ENCODE measurements at places on chromosomes 5 and 9.

- no peak for DNase-seq
- H3K36me3 ChIP-seq: peaks cover 33% of the 10 kb centered on the region
- no peaks in the 10 kb centered on the region for H3K27me3 ChIP-seq
- no peak overlapping the region for H3K4me3 ChIP-seq
- H3K27ac ChIP-seq: no peak overlapping the region
These were observed 11.9 kb downstream of the SEC16A start for GRCh38 chr9:136470792-136471469.

GRCh38 chr9:89243296-89244061 lies 64.9 kb upstream of the SHC3 start:
- DNase-seq: no peak
- H3K4me3 ChIP-seq: no peak overlapping the region
- H3K27me3 ChIP-seq: no peaks in the 10 kb centered on the region
- H3K4me1 ChIP-seq: no peaks in the 10 kb centered on the region
- H3K36me3 ChIP-seq: no peaks in the 10 kb centered on the region

DNA sequence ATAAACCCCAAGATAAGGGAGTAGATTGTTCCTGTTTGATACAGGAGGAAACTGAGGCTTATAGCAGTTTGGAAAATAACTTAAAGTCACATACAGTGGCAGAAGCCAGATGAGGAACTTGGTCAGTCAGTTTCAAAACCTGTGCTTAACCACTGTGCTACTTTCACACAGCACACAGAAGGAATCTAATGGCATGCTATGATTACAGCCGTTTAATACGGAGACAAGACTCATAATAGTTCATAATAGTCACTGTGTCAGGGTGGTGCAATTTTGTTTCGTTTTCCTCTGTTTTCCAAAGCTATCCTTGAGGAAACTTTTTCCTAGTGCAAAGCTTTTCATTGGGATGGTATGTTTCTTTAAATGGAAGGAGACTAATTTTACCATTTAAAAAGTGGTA lies 112.3 kb downstream of the GCNT1 start:
- no peaks in the 10 kb centered on the region for H3K4me1 ChIP-seq
- peak overlapping the region; percentile 71 for H3K4me3 ChIP-seq
- H3K27ac ChIP-seq: no peak overlapping the region
- no peaks in the 10 kb centered on the region for H3K36me3 ChIP-seq
- peak; percentile 40 for DNase-seq

DNA sequence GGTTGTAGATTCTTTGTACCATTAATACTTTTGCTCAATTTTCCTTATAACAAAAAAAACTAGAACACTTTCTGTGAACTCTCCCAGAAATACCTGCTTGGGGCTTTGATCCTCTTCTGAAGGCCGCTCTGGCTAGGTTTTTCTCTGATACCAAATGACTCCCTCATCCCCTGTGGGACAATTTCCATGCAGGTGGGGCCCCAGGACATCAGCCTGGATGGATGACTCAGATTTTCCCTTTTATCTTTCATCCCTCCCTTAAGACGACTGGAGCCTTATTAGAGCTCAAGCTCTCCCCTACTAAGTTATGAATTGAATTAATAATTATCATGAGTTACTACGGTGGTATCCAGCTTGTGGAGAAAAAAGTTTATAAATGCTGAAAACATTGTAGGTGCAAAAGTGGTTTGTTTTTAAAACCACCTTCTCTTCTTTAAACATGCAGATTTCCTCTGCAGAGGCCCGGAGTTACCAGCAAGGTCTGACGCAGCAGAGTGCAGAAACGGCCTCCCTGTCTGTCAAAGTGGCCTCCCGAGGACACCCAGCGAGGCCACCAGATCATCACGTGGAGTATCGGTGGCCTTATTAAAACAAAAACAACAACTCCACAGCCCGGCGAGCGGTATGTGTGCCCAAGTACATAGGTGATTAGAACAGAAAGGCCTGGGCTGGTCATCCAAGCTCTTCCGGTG lies 50.8 kb upstream of the IRX4 start:
- no peak for DNase-seq
- no peaks in the 10 kb centered on the region for H3K36me3 ChIP-seq
- no peaks in the 10 kb centered on the region for H3K4me1 ChIP-seq
- H3K27ac ChIP-seq: no peak overlapping the region
- no peak overlapping the region for H3K4me3 ChIP-seq

DNA sequence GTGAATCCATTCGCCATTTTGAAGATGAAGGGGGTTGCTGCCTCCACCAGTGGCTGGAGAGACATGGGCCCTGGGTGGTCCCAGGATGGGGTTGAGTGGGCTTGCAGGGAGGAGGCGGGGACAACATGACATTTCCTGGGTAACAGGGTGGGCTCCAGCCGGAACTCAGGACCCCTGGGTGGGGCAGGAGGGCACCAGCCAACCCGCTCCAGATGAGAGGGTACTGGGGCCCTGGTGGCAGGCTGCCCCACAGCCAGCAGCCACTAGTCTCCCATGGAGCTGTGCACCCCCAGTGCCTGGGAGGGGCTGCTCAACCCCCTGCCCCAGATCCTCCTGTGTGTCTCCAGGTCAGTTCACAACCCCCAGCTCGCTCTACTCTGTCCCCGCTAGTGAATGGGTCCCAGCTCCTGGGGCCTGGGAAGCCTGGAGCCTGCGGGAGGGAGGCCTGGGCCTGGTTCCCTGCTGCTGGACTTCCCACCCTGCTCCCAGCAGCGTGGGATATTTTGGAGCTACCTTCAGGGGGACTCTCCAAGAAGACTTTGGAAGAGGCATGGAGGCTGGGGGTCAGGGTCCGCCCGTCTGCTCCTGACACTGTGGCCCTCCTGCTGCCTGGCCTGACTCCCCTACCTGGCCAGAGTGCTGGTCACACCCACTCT lies 55.9 kb downstream of the AHRR start:
- H3K4me3 ChIP-seq: no peak overlapping the region
- no peak for DNase-seq
- H3K27ac ChIP-seq: no peak overlapping the region
- peaks cover 21% of the 10 kb centered on the region for H3K4me1 ChIP-seq
- no peaks in the 10 kb centered on the region for H3K36me3 ChIP-seq

GRCh38 chr5:87195104-87195591 lies 72.5 kb upstream of the RASA1 start:
- peak; percentile 85 for DNase-seq
- no peaks in the 10 kb centered on the region for H3K27me3 ChIP-seq
- no peaks in the 10 kb centered on the region for H3K36me3 ChIP-seq

GRCh38 chr5:75286211-75286773 lies 49.6 kb upstream of the ANKRD31 start:
- H3K36me3 ChIP-seq: no peaks in the 10 kb centered on the region
- H3K27ac ChIP-seq: no peak overlapping the region
- no peak overlapping the region for H3K4me3 ChIP-seq

GRCh38 chr5:162591724-162592123 lies 524.2 kb downstream of the GABRG2 start:
- no peaks in the 10 kb centered on the region for H3K27me3 ChIP-seq
- no peaks in the 10 kb centered on the region for H3K36me3 ChIP-seq
- no peak for DNase-seq
- no peak overlapping the region for H3K4me3 ChIP-seq
- H3K27ac ChIP-seq: no peak overlapping the region
- H3K4me1 ChIP-seq: no peaks in the 10 kb centered on the region

DNA sequence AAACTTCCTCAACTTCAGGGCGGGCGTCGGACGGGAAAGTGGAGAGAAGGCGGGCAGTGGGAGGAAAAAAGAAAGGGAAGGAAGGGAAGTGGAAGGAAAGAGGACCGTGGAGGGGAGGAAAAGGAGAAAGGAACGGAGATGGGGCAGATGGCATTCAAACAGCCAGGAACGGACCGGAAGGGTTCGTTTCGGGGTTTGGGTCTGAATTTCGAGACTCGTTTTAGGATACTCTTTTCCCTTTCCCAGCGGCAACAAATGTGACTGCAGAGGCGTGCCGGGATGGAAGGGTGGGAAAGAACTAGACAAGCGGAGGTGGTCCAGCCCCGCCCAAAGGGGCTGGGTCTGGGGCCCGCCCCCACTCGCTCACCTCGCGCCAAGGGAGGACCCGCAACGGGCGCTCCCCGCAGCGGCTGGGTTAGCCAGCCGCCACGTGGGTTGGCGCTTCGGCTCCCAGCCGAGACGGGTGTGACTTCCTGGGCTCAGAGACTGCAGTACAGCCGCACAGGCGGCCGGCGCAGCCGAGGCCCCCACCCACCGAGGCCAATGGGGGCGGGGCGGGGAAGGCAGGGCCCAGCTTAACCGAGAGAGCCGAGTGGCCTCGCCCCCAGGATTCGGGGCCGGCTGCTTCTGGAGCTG lies 2.7 kb downstream of the VCAN start:
- H3K4me3 ChIP-seq: peak overlapping the region; percentile 48
- no peak overlapping the region for H3K27ac ChIP-seq
- H3K27me3 ChIP-seq: peaks cover 48% of the 10 kb centered on the region

DNA sequence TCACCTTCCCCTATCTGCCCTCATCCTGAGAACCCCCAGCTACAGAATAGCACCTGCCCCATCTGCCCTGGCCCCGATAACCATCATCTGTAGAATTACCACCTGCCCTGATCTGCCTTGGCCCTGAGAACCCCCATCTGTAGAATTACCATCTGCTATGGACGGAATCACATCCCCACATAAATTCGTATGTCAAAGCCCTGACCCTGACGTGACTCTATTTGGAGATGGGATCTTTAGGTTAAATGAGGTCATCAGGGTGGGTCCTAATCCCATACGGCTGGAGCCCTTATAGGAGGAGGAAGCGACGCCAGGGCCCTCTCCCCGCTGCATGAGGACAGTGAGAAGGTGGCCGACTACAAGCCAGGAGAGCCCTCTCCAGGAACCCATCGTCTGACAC lies 32.6 kb downstream of the SARDH start:
- H3K27ac ChIP-seq: no peak overlapping the region
- H3K4me3 ChIP-seq: no peak overlapping the region
- no peaks in the 10 kb centered on the region for H3K4me1 ChIP-seq
- H3K36me3 ChIP-seq: no peaks in the 10 kb centered on the region

DNA sequence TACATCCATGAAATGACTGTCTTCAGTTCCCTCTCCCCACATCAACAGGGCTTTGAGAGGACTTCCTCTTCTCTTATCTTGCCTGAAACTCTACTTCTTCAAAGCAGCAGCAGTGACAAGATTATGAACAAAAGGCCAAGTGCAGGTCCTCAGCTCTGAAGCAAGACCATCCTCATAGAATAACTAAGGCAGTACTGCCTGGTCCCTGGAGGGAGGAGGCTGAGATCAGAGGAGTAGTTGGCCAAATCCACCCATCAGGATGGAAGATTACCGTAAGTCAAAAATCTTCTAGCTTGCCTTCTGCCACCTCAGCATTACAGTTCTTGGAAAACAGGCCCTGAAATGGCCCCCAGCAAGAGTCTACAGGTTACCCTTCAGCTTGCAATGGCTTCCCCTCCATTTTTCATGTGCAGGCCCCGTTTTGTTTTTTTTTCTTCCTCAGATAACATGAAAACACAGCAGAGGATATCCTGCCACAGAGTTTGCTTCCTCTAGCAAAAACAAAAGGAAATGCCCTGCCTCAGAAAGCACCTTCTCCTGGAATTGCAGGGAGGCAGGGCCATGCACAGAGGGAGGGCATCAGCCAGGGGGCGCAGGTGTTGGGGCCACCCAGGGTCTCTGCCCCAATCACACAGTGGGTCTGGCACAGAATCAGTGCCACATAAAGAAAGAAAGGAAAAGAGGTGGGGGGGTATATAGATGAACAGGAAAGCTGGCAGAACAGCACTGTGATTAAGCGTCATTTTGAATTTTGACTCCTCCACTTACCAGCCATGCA lies 40.0 kb downstream of the KLHL3 start:
- H3K27ac ChIP-seq: peak overlapping the region; percentile 85
- H3K36me3 ChIP-seq: no peaks in the 10 kb centered on the region
- H3K4me1 ChIP-seq: peaks cover 45% of the 10 kb centered on the region
- no peak overlapping the region for H3K4me3 ChIP-seq

DNA sequence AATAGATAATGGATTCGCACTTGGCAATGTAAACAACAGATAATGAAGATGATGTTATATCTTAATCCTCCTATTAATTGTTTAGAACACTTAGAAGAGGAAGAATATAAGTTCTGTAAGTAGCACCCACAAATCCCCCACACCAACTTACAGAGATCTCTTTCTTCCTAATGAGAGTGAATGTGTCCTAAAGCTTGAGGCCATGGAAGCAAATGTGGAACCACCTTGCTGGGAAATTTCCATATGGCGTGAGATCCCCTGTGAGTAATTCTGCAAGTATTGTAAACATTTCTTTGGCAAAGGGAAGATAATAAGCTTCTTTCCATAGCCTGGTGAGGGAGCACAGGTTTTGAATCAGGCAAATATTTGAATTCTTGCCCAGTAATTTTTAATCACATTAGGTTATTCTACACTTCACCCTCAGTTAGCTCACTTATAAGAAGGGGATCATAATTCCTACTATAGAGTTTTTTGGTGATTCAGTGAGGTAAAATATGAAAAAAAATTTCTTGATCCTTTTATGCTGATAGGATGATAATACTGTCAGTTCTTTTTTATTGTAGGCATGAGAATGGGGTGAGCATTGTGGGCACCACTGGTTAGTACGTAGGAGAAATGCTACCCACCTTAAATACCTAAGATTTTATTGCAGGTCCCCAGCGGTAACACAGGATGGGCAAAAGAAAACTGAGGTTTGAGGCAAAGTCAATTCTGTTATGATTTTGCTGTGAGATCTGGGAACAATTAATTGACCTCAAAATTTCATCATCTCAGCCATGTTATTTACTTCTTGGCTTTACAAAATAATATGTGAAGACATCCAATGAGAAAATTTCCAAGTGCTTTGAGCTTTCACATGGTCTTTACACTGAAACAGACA lies 574.8 kb downstream of the PSAT1 start:
- H3K36me3 ChIP-seq: no peaks in the 10 kb centered on the region
- no peak overlapping the region for H3K4me3 ChIP-seq
- H3K27me3 ChIP-seq: no peaks in the 10 kb centered on the region
- DNase-seq: peak; percentile 89
- peak overlapping the region; percentile 83 for H3K27ac ChIP-seq
- H3K4me1 ChIP-seq: peaks cover 17% of the 10 kb centered on the region
